Amniotic stem cell (primary cell): ENCODE measurements at places on chromosomes 5 and 9.

DNA sequence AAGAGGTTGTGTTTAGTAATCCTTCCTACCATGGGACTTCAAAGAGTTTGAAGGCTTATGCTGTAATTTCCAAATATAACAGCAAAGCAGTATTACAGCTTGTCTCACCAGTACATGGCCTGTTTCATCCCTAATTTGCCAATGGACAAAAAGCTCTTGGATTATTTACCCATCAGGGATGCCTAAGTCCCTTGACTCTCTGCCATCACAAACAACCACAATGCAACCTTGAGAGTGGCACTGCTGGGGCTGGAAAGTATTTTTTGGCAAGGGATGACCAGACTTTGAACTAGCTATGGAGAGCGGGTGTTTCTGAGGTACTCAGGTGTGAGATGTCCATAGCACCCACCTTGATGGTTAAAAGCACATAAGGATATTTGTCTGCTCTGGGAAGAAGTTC is 9.1 kb downstream of the MAMDC2 start:
- no peak for DNase-seq

- no peak for DNase-seq
Measured at GRCh38 chr9:25864509-25864908, 186.3 kb upstream of the TUSC1 start.

DNA sequence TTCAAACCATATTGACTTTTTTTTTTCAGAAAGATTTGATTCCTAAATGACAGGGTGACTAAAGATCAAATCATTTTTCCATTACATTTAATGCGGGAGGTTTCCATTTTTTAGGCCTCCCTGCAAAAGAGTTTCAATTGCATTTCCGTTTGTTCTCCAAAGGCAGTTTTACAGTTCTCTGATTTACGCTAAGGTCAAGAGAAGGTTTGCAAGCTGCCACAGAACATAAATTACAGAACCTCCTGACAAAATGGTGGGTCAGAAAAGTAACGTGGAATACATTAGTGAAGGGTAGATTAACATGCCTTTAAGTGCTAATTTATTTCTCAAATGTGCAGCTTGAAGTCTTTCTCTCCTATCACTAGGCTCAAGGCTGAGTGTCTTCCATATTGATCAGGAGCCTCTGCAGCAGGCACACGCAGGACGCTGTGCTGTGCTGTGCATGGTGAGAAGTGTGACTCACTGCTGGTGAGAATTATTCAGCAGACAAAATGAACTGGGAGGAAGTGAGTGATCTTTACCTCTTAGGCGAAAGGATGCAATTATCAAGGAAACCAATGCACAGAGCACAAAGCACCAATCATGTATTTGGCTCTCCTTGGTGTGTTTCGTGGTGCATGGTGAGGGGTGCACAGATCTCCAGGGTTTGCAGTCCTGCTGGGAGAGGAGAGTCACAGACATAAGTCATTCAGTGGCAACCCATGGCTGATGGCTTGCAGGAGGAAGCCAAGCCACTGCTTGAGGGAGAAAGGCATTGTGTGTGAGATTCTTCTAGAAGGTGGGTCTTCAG is 136.3 kb downstream of the TENT4A start:
- no peak for DNase-seq

DNA sequence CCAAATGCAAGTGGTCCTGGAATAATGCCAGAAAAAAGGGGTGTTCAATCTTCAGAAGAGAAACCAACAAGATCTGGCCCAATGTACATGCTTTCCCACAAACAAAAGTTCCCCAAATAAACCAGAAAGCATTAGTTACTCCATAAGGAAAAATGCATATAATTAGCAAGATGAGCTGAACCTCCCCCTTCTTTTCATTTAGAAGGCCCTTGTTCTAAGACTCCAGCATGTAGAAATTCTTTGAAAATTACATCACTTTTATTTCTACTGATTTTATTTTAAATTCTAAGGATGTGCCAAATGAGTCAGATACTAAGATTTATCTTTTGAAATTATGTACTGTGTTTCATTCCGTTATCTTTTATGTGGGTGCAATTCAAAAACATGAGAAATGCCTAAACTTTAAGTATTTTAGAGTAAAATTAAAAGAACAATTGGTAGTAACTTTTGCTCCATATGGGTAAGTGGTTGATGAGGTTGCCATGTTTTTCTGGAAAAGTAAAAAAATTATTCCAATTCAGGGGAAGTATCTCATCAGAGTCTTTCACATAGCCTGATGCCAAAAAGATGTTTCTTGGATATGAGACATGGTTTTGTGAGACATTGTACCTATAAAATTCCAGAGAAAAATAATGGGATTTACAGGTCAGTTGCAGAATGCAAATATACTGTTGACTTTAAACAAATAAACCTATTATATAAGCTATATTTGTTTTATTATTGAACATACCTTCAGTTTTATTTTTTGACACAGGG is 106.5 kb upstream of the CCDC112 start:
- no peak for DNase-seq

- no peak for DNase-seq
Measured at GRCh38 chr5:31625394-31625793, 13.5 kb upstream of the PDZD2 start.

GRCh38 chr9:123712399-123712798 is 217.5 kb downstream of the DENND1A start:
- no peak for DNase-seq

DNA sequence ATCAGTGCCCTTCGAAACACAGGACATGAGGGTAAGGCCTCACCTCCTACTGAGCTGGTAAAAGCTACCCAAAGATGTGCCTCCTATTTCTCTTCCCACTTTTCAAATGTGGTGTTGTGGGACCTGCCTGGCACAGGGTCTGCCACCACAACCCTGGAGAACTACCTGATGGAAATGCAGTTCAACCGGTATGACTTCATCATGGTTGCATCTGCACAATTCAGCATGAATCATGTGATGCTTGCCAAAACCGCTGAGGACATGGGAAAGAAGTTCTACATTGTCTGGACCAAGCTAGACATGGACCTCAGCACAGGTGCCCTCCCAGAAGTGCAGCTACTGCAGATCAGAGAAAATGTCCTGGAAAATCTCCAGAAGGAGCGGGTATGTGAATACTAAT is 1.9 kb downstream of the IRGM start:
- DNase-seq, result no peak

GRCh38 chr5:82068723-82069122 is 96.9 kb downstream of the ATG10 start:
- no peak for DNase-seq
